ENCODE measurements at places on chromosomes 6 and 20.

DNA sequence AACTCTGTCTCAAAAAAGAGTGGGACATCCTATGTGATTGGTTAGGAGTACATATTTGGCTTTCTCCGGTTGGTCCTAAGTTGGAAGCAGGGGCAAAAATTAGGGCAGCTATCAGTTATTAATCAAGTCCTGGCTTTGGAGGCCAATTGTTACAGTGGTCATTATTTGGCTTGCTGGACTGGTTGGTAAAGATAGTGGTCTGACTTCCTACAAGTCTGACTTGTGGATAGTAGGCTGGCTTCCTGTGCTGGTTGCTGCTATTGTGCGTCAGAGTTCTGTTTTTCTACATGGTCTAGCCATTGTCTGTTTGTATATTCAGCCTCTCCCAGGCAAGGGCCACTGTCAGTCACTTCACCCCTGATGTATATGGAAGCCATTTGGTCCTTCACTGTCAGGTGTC, 7.0 kb downstream of the ACOT8 start:
- no peak for DNase-seq

GRCh38 chr20:2879146-2879545, 5.9 kb downstream of the PTPRA start:
- no peak for DNase-seq

GRCh38 chr6:76694795-76695194, 622.3 kb upstream of the IMPG1 start:
- no peak for DNase-seq

DNA sequence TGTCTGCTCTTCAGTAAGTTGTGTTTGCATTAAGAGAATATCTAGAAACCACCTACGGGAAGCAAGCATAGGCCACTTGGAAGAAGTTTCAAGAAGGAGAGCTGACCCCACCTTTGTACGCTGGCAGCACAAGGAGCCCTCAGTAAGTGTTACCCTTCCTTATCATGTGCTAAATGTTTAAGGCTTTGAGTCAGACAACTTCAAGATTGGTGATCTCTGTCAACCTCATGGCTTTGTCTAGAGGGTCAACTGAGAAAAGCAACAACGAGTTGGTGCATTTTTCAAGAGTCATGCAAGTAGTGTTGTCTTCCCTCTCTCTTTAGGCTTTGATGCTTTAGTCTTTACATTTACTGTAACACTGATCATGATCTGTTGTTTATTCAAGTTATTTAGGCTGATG, 53.2 kb upstream of the SPTLC3 start:
- no peak for DNase-seq

DNA sequence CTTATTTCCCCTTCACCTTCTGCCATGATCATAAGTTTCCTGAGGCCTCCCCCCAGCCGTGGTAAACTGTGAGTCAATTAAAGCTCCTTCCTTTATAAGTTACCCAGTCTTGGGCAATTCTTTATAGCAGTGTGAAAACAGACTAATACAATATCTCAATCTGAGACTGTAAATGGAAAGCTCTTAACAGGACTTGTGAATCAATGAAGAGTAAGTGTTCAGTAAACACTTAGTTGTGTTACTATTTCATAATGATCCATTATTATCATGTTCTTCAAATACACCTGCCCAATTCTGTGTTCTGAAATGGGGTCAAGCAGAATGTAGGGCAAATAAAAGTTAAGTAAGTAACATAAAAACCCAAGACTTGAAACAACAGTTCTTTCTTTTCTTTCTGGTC, 266.2 kb downstream of the TENT5A start:
- DNase-seq = no peak

DNA sequence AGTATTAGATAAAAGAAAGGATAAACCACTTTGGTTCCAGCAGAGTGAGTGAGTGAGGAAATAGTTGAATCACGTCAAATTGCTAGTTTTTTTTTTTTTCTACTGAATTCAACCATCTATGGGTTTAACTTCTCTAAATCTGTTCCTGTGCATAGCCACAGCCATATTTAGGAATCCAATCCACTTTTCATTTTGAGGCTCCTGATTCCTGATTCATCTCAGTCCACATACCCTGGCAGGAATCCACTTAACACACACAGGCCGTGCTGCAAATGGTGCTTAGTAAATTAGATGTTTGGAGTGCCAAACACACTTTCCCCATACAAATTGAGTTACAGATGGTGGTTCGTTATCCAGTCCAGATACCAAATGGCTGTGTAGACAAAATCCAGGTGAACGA, 220.3 kb downstream of the ALDH8A1 start:
- DNase-seq = no peak

Measured in activated naive CD4-positive, alpha-beta T cell treated with anti-CD3 and anti-CD28 coated beads, Interleukin-2, amount 50 U/mL, for 16 hours (primary cell).